Urinary bladder (tissue), 4 donors: ENCODE measurements at places on chromosomes 1 and 21. TPM values are rescaled to one million over a fixed set of nuclear protein-coding genes. Genes with fewer than 3 reads are reported as not detected.

DNA sequence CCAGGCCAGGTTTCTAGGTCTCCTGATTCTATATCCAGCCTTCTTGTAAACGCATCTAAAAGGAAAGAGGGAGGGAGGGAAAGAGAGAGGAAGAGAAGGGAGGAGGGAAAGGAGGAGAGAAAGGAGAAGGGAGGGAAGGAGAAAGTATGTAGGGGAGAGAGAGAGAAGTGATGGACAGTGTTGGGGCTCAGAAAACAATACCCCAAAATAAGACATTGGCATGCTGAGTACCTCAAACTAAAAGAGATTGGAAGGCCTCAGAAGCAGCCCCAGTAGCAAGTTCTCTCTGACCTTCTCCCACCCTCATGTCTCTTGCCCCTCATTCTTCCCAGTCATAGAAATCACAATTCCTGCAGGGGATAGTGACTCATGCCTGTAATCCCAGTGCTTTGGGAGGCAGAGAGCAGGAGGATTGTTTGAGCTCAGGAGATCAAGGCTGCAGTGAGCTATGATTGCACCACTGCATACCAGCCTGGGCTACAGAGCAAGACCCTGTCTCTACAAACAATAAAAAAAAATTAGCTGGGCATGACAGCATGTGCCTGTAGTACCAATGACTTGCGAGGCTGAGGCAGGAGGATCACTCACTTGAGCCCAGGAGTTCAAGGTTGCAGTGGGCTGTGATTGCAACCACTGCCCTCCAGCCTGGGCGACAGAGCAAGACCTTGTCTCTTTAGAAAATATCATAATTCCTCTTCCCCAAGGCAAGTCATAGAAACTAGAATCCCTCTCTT, 51.2 kb downstream of the DNTTIP2 start:
- no peak for DNase-seq

KRTAP13-2 gene
- total RNA-seq = not detected

DNA sequence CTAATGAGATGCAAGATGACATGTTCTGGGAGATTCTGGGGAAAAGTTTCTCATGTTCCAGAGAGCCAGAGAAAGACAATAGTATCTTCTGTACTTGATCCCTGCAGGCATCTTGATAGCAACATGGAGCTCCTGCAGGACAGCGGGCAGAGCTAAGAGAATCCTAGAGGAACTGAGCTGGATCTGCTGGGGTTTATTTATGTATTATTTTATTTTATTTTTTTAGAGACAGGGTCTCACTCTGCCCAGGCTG, 22.7 kb upstream of the SCAF4 start:
- no peak for DNase-seq

CD1E gene
- total RNA-seq = 0.69 TPM

DNA sequence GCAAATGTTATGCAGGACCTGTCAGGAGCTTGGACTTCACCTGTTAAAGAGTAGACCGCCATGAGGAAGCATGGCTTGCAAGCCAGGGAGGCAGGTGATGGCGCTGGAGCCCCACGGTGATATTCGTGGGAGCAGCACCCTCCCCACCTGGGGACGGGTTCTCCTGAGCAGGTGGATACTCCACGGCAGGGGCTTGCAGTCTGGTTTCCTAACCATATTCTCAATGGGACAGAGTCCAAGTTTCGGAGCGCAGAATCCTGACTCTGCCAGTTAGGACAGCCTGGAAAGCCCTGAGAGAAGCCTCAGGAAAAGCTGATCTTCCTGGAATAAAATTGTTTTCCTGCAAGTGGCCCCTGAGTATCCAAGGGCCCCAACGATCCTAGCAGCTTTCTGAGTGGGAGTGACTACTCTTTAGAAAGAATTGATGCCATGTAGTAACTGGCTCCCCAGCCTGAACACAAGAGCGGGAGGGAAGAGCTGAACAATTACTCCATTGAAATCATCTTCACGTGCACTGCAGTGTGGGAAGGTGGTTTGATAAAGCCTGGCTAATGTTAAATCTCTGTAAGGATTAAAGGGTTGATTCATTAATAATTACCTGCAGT, 146.3 kb upstream of the RAB4A start:
- no peak for DNase-seq

DNA sequence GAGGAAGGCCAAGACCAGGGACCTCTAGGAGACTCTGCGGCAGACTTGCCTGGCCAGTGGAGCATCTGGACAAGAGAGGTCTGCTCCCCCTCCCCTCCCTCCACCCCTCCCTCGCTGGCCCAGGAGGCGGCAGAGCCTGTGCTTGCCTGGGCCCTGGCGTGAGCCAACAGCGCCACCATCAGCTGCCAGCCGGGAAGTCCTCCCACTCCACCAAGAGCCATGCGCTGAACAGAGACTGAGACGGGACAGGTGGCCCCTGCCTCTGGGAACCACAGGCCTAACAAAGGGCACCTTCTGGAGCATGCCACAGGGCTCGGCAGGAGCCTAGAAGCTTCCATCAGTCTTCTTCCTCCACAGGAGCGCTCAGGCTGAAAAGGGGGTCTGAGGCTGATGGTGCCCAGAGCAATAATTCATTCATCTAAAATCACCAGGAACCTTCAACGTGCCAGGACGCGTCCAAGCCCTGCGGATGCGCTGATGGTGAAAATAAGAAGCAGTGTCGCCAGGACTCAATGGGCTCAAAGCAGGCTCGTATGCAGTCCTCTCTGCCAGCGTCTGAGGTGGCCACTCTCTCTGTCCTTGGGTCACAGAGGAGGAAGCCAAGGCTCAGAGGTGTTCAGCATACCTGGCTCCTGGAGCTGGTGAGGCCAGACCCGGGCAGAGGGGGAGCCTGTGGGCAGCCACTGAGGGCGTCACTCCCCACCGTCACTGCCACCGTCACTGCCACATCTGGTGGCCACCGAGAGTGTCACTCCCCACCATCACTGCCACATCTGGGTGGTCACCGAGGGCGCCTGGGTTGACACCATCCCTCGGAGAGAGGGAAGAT, 161.2 kb downstream of the NPHP4 start:
- no peak for DNase-seq

TMEM183A gene
- total RNA-seq = 60.9 TPM

DNA sequence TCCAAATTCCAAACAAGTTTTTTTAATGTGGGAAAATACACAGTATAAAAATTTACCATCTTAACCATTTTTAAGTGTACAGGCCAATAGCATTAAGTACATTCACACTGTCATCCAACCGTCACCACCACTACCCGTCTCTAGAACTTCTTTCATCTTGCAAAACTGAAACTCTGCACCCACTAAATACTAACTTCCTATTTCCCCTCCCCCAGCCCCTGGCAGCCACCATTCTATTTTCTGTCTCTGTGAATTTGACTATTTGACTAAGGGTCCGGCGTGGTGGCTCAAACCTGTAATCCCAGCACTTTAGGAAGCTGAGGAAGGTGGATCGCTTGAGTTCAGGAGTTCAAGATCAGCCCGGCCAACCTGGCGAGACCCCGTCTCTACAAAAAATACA, 36.1 kb downstream of the CLSTN1 start:
- DNase-seq = no peak

GNG5 gene
- total RNA-seq = 27.1 TPM
